HepG2 (cell line): ENCODE measurements at places on chromosomes 5 and 9. TPM values are rescaled to one million over a fixed set of nuclear protein-coding genes. Genes with fewer than 3 reads are reported as not detected.

Gene KCNN2
- not detected in 2 replicates for polyA plus RNA-seq

Gene AQP7
- 2.1 and 5.6 TPM in 2 replicates for polyA plus RNA-seq

DNA sequence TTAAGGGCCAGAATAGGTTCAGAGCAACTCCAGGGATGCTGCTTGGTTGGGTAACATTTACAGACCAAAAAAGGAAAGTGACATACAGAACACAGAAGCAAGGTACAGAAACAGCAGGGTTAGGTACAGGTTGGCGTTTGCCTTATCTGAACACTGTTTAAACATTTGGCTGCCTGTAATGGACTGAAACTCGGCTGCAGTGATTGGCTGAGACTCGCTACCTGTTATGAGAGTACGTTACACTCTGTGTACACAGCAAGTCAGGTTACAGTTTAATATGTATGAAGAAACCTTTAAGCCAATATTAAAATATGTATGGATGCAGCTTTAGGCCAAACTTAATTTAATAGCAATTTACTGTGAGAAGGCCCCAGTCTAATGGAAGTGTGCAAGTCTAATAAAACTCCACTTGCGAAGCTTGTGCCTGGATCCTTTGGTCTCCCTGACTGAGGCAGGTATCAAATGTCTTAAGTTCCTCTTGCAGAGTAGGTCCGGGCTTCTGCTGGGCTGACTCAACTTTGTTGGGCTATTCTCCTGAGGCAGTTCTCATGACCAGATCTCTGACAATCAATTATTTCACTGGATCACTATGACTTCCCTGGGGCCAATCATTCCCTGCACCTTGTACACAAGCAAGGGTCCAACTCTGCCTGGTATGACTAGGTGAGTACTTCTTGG lies 204.9 kb downstream of the ZNF462 start:
- no peak for DNase-seq

DNA sequence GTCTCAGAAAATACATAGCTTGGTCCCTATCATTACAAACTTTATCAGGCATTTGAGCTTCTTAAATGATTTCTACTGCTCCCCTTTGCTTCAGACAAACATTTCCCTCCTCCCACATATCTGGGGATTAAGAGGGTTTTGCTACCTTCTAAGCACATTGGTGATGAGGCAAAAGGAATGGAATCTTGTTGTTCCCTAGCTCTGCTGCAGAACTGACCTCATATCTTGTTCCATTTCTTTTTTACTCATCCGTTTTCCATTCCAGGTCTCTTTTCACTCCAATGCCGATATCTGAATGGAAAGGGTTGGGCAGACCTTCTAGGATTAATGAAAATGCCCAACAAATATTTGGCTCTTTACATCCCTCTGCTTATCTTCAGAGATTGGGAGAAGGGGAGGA lies 444.6 kb downstream of the ZNF608 start:
- DNase-seq, result no peak
